ENCODE measurements at places on chromosomes 1 and 21.

- H3K4me1 ChIP-seq, result no peaks in the 10 kb centered on the region
- no peak for DNase-seq
- no peaks in the 10 kb centered on the region for H3K27me3 ChIP-seq
- no peak overlapping the region for H3K27ac ChIP-seq
- H3K4me3 ChIP-seq, result no peak overlapping the region
Observed at GRCh38 chr1:61442544-61442943, 282.4 kb downstream of the TM2D1 start.

GRCh38 chr1:47898133-47898845, 98.9 kb downstream of the TRABD2B start:
- H3K27ac ChIP-seq, result no peak overlapping the region
- H3K4me1 ChIP-seq, result no peaks in the 10 kb centered on the region
- H3K4me3 ChIP-seq, result no peak overlapping the region
- H3K27me3 ChIP-seq, result no peaks in the 10 kb centered on the region

GRCh38 chr1:197100677-197101076, 33.6 kb upstream of the F13B start:
- H3K4me3 ChIP-seq, result no peak overlapping the region
- H3K27me3 ChIP-seq, result no peaks in the 10 kb centered on the region
- no peaks in the 10 kb centered on the region for H3K4me1 ChIP-seq
- H3K27ac ChIP-seq, result no peak overlapping the region
- DNase-seq, result no peak
- no peaks in the 10 kb centered on the region for H3K36me3 ChIP-seq

DNA sequence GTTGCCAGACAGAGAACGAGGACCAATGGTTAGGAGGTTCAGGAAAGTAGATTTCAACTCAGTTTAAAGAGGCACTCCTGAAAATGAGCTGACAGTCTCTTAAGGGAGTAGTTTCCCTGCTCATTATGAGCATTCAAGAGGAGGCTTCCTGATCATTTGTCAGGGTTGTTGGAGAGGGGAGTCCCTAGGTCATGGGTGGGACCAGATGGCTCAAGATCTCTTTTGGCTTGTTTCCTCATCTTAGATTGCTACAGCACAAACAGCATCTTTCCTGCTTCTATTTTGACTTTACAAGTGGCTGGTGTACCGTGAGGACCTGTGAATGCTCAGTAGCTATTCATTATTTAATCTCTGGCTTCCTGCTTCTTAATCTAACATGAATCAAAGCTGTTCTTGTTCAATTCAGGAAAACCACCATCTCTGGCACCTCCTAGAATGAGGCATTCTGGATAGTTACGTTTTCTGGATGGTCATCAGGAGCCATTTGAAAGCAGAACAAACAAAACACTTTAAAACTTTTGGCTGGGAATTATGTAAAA, 47.6 kb downstream of the PEX14 start:
- H3K27ac ChIP-seq, result no peak overlapping the region

GRCh38 chr1:20216574-20216973, 30.3 kb upstream of the PLA2G2C start:
- DNase-seq, result no peak
- H3K27ac ChIP-seq, result no peak overlapping the region
- H3K36me3 ChIP-seq, result no peaks in the 10 kb centered on the region

GRCh38 chr1:163426505-163427251, 104.9 kb downstream of the NUF2 start:
- H3K4me1 ChIP-seq, result no peaks in the 10 kb centered on the region
- no peaks in the 10 kb centered on the region for H3K36me3 ChIP-seq
- no peak for DNase-seq
- no peak overlapping the region for H3K4me3 ChIP-seq
- no peaks in the 10 kb centered on the region for H3K27me3 ChIP-seq
- H3K27ac ChIP-seq, result no peak overlapping the region

DNA sequence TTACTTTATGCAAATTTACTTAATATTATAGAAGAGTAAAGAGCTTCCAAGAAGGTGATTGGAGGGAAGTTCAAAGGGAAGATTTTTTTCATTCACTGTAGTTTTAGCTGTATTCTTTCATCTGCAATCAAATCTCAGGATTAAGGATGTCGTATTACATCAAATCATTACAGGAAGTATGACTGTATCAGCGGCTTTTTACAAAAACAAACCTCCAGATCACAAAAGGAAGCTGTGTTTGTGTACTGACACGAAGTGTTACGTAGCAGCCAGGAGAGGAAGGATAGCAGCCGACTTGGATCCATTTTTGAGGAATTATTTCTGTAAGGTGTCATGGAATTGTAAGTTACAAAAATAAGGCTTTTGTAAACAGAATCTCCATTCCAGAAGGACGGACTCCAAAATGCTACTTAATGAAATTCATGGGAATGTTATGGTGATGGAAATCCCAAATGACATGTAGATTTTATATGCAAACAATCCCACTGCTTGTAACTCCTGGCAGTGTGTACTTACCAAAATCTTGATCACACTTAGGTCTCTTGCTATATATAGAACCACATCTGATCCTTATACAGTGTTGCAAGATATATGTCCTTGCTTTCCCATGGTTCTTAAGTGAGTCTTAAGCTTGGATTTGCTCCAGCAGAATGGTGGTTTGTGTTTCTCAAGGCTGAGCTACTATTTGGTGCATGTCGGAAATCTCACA, 49.8 kb downstream of the KCNJ15 start:
- peaks cover 6% of the 10 kb centered on the region for H3K4me1 ChIP-seq
- no peaks in the 10 kb centered on the region for H3K36me3 ChIP-seq
- no peak overlapping the region for H3K4me3 ChIP-seq
- H3K27ac ChIP-seq, result no peak overlapping the region
- H3K27me3 ChIP-seq, result no peaks in the 10 kb centered on the region

DNA sequence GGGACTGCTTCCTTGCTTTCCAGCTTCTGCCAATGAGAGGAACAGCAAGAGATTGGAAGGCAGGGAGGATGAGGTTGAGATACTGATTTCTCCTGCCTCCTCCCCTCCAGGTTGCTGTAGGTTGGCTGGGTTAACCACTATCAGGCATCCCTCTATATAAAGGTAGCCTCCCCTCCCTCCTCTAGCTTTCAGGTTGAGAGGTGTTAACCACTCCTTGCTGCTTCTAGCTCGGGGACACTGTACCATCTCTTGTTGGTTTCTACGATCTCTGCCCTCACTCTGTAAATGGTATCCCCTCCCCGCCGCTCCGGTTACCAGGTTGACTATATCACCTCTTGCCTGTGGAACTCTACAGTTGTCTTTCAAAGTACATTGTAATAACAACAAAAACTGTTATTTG, 16.7 kb downstream of the LPAR3 start:
- H3K36me3 ChIP-seq, result no peaks in the 10 kb centered on the region
- H3K4me3 ChIP-seq, result no peak overlapping the region
- H3K27me3 ChIP-seq, result no peaks in the 10 kb centered on the region
- H3K27ac ChIP-seq, result no peak overlapping the region
- DNase-seq, result no peak
- H3K4me1 ChIP-seq, result peaks cover 13% of the 10 kb centered on the region

- no peaks in the 10 kb centered on the region for H3K36me3 ChIP-seq
- no peaks in the 10 kb centered on the region for H3K27me3 ChIP-seq
- DNase-seq, result no peak
- H3K4me3 ChIP-seq, result no peak overlapping the region
- H3K27ac ChIP-seq, result no peak overlapping the region
Observed at GRCh38 chr1:154845879-154846278, 24.2 kb downstream of the KCNN3 start.

GRCh38 chr1:63981408-63981773, 207.6 kb downstream of the ROR1 start:
- H3K4me3 ChIP-seq, result no peak overlapping the region
- H3K36me3 ChIP-seq, result no peaks in the 10 kb centered on the region
